DND-41 (cell line): ENCODE measurements at places on chromosomes 12 and 14.

DNA sequence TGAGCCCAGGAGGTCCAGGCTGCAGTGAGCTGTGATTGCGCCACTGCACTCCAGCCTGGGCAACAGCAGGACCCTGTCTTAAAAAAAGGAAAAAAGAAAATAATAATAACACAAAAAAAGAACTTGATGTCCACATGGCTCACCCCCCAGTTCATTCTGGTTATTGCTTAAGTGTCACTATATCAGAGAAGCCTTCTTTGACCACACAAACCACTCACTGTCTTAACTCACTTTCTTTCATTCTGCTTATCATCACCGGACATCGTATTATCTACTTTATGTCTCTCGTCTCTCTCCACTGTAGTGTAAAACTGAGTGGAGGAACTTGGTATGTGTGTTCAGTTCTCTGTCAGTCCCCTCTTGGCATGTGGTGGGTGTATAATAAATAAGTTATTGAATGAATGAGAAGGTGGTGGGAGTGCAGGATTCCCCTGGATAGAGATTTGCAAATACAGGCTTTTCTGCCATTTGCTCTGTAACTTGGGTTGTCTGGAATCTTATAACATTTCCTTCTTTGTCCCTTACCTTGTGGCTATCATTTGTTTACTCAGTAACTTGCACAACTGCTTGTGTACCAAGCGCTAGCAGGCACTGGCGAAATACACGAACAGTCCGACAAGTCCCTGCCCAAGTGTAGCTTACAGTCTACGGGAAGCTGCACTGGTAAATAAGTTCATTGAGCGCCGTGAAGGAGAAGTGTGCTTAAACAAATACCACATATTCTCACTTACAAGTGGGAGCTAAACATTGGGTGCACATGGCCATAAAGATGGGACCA lies 86.6 kb upstream of the TRAF3 start:
- DNase-seq = no peak
- H3K27me3 ChIP-seq = no peaks in the 10 kb centered on the region
- H3K4me3 ChIP-seq = no peak overlapping the region

DNA sequence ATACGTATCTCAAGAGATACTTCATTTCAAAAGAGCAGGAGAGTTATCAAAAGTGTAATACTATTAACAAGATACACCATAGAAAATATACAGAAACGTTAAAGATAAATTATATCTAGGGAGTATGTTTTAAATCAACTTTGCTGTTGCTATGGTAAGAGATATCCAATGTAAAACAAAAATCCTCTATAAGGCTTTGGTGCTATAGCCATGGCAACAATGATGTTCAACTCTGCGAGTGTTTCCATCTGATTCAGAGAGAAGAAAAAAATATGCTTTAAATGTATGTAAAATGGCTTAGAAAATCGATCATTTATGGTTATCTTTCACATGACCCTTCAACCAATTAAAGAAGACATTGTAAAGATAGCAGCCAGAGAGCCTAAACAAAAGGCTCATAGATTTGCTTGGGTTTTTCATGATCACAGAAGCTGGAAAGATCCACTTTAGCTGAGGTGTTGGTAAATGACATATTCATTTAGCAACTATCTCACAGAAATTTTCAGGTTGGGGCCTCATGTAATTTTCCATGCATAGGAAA lies 387.0 kb upstream of the GARIN6 start:
- no peak overlapping the region for H3K27ac ChIP-seq
- H3K27me3 ChIP-seq = peaks cover 4% of the 10 kb centered on the region
- no peak overlapping the region for H3K4me3 ChIP-seq
- H3K4me1 ChIP-seq = no peaks in the 10 kb centered on the region

- no peak overlapping the region for H3K4me3 ChIP-seq
- DNase-seq = no peak
- H3K27me3 ChIP-seq = no peaks in the 10 kb centered on the region
- H3K27ac ChIP-seq = no peak overlapping the region
These were observed 258.3 kb upstream of the NAV3 start for GRCh38 chr12:77572371-77572770.

- no peaks in the 10 kb centered on the region for H3K36me3 ChIP-seq
- H3K27ac ChIP-seq = no peak overlapping the region
- peaks cover 19% of the 10 kb centered on the region for H3K4me1 ChIP-seq
- no peak for DNase-seq
These were observed 4.2 kb downstream of the ACACB start for GRCh38 chr12:109120557-109120956.
